ENCODE measurements at places on chromosomes 11 and 22.

- no peak for DNase-seq
Measured at GRCh38 chr11:24373516-24373915, 123.3 kb upstream of the LUZP2 start.

GRCh38 chr11:32334822-32335221 lies 100.5 kb downstream of the WT1 start:
- no peak for DNase-seq

GRCh38 chr11:134291196-134291595 lies 15.0 kb downstream of the GLB1L3 start:
- DNase-seq: no peak

GRCh38 chr11:29119116-29119515 lies 897.7 kb downstream of the KCNA4 start:
- no peak for DNase-seq

- DNase-seq: no peak
Measured at GRCh38 chr11:61969391-61969758, 1.9 kb upstream of the FTH1 start.

- DNase-seq: no peak
Measured at GRCh38 chr11:106959386-106959785, 58.9 kb downstream of the GUCY1A2 start.

- no peak for DNase-seq
Measured at GRCh38 chr11:27209562-27210005, 153.4 kb downstream of the CCDC34 start.

DNA sequence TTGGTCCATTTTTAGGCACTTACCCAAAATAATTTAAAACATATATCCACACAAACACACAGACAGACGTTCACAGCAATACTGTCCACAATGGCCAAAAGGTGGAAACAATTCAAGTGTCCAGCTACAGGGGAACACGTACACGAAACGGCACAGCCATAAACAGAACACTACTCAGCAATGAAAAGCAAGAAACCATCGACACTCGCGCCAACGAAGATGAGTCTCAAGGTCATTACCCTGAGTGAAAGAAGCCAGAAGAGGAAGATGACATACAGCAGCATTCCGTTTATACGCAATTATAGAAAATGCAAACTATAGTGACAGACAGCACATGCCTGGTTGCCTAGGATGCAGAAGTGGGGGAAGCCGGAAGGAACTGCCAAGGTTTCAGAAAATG lies 13.4 kb upstream of the COMT start:
- DNase-seq: no peak

DNA sequence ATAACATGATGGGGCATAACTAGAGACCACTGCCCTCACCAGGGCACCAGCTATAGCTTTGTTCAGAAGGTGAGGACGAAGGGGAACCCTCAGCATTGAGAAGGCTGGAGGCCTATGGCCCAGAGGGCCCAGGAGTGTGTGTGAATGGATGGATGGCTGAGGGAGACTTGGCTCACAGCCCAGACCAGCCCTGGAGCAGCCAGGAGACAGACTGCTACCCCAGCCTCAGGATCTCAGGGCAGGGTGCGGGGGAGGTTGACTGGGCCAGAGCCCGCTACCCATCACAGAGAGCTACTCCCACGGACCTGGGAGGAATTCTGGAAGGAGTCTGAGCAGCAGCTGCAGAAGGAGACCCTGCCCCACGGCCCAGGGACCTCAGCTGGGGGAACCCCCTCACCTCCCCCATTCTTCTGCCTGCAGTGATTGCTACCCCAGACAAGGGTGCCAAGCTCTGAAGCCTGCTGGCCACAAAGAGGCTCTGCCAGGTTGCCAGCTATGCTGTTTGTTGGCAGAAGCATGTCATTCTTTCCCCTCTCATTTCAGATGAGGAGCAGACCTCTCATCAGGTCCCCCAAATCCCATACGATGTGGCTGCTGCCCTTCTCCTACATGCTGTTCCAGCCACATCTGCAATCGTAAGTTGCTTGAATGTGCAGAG lies 5.4 kb upstream of the CSDC2 start:
- DNase-seq: no peak

DNA sequence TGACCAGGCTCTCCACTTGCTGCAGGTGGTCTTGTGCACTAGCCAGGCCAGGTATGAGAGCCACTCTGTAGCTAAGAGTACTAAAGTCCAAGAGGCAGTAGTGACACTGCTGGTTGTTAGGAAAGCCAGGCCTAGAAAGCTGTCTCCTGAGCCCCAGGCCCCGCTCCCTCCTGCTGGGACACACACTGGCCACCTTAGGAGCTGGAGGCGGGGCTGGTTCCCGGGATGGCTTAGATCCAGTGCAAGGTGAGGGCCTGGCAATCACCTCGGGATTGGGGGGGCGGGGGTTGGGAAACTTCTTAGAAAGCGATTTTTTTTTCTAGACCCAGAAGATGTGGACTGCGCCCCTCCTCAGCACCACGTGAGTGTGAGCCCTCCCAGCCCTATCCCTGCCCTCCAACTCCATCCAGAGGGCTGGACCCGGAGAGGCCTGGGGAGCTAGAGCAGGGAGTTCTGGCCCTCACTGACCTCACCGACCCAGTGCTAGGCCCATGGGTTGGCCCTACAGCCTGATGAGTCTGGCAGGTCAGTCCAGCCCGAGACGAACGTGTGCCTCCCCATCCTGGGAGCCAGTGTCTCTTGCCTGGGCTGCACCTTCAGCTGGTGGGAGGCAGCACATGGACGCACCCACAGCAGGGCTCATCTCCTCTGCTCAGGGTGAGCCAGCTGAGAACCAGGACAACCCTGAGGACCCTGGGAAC lies 18.1 kb downstream of the SLC37A2 start:
- DNase-seq: no peak

- no peak for DNase-seq
Measured at GRCh38 chr11:61553373-61554171, 27.3 kb downstream of the SYT7 start.

DNA sequence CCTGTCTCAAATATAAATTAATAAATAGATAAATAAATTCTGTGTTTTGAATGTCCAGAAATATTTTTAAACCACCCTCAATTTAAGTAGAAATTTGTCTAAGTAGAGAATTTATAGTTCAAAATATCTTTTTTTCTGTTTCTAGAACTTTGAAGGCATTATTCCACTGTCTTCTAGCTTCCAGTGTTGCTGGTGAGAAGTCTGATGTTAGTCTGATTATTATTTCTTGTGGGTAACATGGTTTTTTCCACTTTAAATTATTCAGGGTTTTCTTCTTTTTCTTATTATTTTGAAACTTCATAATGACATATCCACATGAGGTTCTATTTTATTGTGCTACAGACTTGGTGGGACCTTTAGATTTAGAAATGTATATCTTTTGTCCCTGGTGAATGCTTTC lies 46.4 kb upstream of the HEPHL1 start:
- no peak for DNase-seq

DNA sequence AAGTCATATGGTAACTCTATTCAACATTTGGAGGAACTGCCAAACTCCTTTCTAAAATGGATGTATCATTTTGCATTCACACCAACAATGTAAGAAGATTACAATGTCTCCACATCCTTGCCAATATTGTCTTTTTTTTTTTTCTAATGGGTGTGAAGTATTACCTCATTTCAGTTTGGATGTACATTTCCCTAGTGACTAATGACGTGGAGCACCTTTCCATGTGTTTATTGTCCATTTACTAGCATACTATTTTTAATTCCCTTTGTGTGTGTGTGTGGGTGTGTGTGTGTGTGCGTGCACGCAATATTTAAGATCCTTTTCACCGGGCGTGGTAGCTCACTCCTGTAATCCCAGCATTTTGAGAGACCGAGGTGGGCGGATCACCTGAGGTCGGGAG lies 62.7 kb downstream of the APOL3 start:
- DNase-seq: no peak

GRCh38 chr11:3855808-3856491 lies 486 bp downstream of the STIM1 start:
- DNase-seq: no peak

DNA sequence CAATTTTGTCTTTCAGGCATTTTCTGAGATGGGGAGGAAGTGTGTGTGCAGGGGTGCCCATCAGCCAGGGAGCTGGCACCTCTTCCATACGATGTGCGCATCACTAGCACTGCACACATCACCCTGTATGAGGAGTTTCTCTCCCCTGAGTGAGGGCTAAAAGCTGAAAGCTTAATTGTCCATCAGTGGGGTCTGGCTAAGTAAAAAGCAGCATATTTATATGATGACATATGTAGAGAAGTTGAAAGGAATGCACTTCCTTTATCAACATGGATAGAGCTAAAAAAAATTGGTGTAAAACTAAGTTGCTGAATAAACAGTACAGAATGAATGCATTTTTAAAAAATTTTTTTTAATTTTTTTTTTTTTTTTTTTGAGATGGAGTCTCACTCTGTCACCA lies 4.0 kb downstream of the VSTM5 start:
- DNase-seq: no peak

DNA sequence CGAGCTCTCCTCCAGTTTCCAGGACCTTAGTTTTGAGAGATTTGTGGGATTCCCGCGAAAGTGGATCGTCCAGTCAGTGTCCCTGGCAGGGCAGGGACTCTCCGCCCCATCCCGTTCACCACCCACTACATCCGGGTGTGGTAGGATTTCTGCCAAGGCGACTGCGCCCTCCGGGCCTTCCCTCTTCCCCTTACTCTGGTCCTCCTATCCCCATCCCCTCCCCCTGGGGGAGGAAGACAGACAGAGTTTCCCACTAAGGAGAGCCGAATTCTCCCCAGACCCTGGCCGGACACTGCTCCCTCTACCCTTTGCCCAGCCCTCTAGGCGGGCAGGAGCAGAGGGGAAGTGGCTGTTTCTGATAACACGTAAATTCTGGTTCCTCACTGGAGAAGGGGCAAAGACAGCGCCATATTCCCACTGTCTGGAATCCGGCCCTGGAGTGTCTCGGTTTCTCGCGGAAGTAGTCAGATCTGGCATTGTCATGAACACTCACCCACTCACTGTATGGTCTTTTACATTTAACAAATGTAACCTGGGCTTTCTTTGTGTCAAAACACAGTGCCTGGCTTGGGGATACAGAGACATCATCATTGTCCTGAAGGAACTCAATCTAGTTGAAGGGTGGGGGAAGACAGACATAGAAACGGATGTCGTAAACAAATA lies 1.1 kb upstream of the NECTIN1 start:
- no peak for DNase-seq

GRCh38 chr22:17091851-17092250 lies 7.1 kb downstream of the IL17RA start:
- no peak for DNase-seq

DNA sequence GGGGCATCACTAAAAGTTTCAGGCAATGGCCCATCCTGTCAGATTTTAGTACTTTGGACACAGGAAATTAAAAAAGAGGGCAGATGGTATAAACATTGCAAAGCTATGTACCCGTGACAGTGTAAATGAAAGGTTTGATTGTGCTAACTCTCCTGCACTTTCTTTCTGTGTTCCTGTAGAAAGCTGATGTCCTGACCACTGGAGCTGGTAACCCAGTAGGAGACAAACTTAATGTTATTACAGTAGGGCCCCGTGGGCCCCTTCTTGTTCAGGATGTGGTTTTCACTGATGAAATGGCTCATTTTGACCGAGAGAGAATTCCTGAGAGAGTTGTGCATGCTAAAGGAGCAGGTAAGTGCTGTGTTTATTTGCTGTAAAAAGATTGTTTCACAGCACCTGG lies 10.3 kb downstream of the CAT start:
- no peak for DNase-seq

DNA sequence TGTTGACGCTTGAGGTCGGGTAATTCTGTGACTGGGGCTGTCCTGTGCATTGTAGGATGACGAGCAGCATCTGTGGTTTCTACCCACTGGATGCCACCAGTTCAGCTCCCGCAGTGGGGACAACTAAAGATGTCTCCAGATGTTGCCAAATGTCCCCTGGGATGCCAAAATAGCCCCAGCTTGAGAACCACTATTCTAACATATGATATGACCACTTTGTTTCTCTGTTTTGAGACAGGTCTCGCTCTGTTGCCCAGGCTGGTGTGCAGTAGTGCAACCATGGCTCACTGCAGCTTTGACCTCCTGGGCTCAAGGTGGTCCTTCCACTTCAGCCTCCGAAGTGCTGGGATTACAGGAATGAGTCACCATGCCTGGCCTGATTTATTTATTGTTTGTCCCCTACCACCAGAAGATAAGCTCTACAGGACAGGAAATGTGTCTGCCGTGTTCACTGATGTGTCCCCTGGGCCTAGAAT lies 4.4 kb upstream of the MEN1 start:
- no peak for DNase-seq

- DNase-seq: no peak
Measured at GRCh38 chr22:45296628-45297297, 12.0 kb downstream of the UPK3A start.

DNA sequence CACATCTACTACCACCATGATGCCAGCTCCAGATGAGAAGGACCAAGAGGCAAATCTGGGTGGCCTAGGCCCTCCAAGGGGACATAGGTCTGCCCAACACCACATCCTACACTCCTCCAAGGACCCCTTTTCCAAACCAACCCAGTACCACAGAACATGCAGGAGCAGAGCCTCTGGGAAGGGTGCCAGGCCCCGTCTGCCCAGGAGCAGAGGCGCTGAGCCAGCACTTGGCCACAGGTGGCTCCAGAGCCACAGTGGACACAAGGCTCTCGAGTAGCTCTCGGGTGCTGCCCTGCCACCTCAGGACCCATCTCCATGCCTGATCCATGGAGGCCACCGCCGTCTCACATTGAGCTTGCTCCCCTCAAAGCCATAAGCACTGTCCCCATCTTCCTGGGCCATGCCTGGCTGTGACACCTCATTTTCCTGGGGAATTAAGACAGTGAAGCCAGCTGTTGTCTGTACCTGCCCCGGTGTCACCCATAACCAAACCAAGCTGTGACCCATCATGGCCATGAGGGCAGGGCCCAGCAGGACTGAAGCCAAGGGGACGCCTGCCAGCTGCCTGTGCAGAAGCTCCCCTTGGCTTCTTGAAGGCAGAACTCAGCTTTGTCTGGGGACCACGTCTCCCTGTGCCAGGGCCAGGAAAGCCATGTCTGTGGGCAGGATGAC lies 7.4 kb downstream of the MOB2 start:
- DNase-seq: no peak

DNA sequence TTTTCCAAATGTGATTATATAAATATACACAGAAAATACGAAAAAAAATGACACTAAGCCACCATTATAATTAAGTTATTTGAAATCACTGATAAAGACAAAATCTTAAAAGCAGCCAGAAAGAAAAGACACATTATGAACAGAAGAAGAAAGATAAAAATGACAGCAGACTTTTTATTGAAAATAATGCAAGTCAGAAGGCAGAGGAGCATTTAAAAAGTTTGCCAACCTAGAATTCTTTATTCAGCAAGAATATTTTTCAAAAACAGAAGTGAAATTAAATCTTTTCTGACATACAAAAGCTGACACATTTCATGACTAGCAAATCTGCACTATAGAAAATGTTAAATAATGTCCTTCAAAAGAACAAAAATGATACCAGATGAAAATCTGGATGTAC lies 77.8 kb downstream of the CD82 start:
- DNase-seq: no peak

- no peak for DNase-seq
Measured at GRCh38 chr22:24094966-24095365, 83.9 kb downstream of the CABIN1 start.

Data from activated CD4-positive, alpha-beta T cell treated with anti-CD3 and anti-CD28 coated beads for 24 hours (primary cell).